ENCODE measurements at places on chromosomes 16 and 17.

DNA sequence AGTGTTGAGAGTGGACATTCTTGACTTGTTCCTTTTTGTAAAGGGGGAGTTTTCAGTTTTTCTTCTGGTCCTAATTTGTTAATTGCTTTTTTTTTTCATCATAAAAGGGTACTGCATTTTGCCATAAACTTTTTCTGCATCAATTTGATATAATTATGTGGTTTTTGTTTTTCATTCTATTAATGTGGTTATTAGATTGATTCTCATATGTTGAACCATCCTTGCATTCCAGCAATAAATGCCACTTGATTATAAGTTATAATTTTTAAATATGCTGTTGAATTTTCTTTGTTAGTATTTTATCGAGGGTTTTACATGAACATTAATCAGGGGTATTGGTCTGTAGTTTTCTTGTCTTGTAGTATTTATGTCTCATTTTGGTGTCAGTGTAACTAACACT is 87.2 kb upstream of the SMIM36 start:
- DNase-seq: no peak

DNA sequence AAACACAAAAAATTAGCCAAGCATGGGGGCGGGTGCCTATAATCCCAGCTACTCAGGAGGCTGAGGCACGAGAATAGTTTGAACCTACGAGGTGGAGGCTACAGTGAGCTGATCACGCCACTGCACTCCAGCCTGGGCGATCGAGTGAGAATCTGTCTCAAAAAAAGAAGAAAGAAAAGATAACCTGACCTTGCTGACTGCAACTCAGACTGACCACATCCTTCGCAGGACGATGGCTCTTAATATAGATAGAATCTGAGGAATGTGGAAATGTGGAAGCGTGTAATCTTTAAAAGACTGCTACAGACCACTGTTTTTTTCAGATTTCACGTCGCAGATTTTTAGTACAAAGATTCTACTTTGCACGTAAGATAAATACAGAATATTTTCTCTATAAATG is 37.8 kb downstream of the KLHDC4 start:
- no peak for DNase-seq

- no peak for DNase-seq
These were observed 72.5 kb upstream of the AXIN2 start for GRCh38 chr17:65633988-65634387.

DNA sequence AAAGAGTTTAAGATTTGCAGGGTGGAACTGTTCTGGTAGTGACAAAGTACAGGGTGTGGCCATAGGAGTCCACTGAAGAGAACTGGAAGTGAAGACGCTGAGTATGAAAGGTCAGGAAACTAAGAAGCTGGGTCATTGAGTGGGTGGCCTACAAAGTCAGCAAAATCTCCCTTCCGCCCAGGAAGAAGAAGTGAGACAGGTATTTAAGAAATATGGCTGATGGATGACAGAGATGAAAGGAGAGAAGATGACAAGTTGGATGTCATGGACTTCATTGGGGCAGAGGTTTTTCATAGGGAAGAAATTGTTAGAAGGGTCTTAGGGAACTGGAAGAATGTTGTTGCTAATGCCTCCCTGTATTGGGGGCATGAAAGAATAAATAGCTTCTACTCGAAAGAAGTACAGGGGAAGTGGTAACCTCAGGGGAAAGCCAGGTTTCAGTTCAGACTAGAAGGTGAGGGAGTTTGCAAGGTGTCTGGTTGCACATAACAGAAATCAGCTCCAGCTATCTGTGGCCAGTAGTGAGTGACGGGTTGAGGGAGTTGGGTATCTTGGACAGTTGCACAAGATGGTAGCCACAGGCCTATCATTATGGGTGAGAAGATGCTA is 33.6 kb upstream of the MED13 start:
- no peak for DNase-seq

DNA sequence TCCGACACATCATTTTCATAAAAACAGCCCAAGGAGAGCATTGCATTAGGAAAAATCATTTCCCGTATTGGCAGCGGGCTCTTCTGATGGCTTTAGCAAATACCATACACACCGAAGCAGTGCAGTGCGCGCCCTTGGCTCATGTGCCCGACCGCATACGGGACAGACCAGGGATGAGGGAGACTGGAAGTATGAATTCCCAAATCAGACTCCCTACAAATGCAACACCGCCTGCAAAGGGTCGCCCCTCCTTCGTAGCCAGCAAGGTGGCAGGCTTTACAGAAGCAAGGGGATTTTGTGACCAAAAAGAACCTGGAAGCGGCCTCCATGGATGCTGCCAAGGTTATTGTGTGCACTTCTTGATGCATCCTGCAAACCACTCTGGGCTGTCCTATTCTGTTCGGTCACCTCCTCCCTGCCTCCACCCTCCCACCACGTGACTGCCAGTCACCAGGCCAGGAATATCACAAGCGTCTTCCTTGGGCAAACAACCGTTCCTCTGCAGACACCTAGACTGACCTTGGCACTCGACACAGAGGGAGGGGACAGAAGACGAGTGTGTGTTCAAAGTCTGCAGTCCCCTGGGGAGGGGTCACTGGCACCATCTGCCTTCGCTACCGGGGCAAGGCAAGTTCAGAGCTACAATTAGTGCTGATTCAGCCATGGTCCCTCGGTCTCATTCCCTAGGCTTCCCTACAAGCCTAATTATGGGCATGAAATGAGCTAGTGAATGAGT is 460.4 kb downstream of the SLC39A11 start:
- no peak for DNase-seq

- no peak for DNase-seq
These were observed 67.0 kb downstream of the PRMT7 start for GRCh38 chr16:68377667-68378393.

DNA sequence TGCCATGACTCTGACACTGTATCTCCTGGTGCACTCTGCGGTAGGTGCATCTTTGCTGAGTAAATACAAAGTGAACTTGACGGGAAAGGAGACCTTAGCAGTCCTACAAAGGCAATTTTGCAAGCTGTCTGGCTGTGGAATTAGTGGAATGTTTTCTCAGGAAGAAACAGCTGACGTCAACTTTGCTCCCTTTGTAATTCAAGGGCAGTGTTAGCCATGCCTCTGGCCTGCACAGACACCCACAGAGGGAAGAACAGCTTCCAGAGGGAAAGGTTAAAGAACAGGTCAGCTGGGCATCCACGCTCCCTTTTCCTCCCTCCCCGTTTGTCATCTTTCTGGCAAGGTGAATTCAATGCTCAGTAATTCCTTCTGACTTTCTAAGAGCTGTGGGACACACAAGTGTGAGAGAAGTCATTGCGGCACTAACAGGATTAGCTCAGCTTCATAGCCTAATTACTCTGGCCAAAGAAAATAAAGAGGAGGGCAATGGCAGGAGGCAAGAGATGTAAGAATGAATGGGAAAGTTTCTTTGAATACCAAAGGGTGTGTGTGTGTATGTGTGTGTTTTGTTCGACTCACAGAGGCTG is 476.9 kb upstream of the GOT2 start:
- DNase-seq: no peak

GRCh38 chr17:36627101-36627500 is 25.7 kb downstream of the MRM1 start:
- DNase-seq: no peak

DNA sequence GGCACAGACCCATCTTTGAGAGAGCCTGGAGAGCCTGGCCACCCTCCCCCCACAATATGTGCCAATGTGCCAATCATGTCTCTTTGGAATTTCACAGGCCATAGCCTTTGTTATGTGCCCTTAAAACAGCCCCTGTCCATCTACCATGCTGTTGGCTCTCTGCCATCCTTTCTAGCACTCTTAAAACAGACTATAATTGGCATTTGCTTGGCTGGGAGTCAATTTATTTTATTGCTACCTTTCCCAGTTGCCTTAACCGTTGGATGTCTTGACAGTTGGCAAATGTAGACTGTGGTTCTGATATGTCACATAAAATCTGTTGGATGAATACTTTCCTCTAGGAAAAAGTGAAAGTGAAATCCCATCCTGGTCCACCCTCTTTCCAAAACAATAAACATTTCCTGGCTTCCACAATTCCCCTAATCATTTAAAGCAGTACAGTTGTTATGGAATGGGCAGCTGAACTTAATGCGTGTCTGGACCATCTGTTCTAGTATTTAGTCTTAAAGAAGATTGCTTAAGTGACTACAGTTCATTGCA is 394.0 kb downstream of the KCNJ2 start:
- no peak for DNase-seq

DNA sequence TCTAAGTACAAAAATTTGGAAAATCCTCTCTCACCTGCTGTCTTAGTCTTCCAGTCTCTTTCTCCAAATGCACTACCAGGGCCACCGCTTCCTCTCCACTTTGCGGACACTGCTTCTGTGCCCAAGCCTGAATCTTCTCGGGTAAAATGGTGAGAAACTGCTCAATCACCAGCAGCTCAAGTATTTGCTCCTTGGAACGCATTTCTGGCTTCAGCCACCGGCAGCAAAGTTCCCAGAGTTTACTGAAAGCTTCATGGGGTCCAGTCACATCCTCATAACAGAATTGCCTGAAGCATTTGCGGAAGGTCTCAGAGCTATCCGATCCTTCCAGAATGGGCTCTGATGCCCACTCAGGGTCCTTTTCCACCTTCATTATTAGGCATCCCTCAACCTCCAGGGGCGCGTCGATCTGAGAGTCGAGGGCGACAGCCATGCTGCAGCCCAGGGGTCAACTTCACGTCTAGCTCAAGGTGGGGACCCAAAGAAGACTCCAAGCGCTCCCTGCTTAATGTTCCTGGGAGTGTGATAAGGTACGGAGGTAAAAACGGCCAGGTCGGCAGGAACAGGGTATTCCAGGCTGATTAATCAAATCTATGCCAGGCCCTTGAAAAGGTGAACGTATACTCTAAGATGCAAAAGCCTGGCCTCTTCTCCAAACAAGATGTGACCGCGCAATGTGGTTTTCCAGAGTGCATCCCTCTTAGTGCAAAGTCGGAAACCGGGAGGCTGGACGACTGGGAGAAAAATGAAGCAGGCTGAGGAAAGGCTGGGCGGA is 763 bp downstream of the ZKSCAN2 start:
- DNase-seq: no peak

Data from activated CD8-positive, alpha-beta memory T cell treated with anti-CD3 and anti-CD28 coated beads for 4 hours (primary cell).